ENCODE measurements at places on chromosomes 4 and X.

DNA sequence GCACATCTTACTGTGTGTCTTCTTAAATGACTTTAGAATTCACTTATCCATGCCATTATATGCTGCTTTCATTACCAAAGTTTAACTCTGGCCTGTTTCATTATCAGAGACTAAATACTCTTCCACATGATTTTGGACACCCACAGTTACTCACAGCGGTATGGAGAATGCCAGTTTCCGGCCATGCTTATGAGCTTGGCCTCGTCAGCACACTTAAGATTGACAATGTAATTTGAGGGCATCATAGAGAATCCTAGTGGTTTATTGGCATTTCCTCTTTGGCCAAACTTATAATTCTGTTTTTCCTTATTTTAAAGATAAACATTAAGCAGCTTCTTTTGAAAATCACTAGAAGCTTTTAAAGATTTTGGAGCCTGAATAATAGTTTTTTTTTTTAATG, 104.5 kb downstream of the IRF2 start:
- no peak for DNase-seq

- DNase-seq = peak; percentile 47
These were observed 29.6 kb upstream of the SPON2 start for GRCh38 chr4:1201851-1202525.

GRCh38 chr4:41976775-41977516, 4.6 kb upstream of the DCAF4L1 start:
- DNase-seq = no peak

GRCh38 chrX:127207326-127207725, 387.8 kb downstream of the PRR32 start:
- no peak for DNase-seq

DNA sequence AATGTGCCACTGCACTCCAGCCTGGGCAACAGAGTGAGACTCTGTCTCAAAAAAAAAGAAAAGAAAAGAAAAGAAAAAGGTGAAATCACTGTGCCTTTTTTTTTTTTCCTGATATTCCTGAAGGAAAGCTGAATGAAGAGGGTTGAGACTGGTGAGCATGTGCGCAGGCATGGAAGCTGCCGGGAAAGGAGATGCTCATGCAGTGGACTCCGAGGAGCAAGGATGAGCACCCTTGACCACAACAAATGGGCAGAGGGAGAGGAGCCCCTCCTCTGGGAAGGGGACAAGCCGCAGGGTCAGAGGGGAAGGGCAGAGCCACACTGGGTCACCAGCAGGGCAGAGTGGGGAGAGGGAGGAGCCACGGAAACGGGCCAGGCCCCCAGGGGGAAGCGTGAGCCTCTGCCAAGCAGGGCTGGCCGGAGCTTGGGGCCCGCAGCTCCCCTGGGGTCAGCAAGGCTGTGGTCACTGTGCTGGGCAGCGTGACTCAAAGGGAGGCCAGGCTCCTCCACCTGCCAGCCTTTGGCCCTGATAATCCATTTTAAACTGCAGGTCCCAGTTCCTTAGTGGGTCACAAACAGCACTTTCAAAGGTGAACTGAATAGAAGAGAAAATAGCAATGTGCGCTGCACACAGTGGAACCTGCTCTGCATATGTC, 79.8 kb downstream of the NAT8L start:
- no peak for DNase-seq

DNA sequence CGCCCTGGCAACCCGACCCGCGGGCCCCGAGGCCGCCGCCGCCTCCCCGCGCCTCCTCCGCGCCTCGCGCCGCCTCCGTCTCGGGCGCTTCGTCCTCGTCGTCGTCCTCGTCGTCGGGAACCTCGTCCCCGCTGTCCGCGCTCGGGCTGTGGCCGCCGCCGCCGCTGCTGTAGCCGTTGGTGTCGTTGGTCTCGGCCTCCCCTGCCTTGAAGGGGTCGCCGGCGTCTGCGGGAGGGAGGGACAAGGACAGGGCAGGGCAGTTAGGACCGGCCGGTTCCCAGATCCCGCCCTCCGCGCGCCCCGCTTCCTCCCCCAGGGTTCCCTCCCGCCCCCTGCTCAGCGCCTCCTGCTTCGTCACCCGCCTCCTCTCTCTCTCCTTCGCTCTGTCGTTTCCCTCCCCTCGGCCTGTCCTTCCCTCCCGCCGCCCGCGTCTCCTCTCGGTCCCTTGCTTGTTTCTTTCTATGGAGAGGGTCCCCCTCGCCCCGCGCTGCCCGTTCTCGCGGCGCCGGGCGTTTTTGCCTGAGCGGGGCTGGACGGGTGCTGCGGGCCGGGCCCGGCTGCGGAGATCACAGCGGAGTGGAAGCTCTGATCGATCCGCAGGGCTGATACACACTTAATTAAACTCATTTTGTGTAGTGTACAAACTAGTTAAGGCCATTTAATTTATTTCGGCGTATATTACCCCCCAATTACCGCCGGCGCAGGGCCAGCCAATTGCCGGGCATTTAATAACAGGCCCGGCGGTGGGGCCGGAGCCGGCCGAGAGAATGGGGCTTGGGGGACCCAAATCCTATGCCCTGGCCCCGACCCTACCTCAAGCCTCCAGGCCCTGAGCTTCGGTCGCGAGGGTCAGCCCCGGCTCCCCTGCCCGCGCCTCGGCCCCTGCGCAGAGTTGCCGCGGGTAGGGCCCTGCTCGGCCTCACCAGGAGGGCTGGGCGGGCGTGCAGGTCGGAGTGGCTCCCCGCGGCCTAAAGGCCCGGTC, 2.4 kb downstream of the NKX1-1 start:
- DNase-seq = peak; percentile 68

Data from pancreas (tissue), 10 donors.